Retina (tissue), 1 donor: ENCODE measurements at places on chromosomes 3 and 15.

GRCh38 chr3:53227993-53228885, 27.6 kb downstream of the TKT start:
- DNase-seq: no peak

- no peak for DNase-seq
These were observed 39.1 kb downstream of the PAK2 start for GRCh38 chr3:196778755-196779154.

DNA sequence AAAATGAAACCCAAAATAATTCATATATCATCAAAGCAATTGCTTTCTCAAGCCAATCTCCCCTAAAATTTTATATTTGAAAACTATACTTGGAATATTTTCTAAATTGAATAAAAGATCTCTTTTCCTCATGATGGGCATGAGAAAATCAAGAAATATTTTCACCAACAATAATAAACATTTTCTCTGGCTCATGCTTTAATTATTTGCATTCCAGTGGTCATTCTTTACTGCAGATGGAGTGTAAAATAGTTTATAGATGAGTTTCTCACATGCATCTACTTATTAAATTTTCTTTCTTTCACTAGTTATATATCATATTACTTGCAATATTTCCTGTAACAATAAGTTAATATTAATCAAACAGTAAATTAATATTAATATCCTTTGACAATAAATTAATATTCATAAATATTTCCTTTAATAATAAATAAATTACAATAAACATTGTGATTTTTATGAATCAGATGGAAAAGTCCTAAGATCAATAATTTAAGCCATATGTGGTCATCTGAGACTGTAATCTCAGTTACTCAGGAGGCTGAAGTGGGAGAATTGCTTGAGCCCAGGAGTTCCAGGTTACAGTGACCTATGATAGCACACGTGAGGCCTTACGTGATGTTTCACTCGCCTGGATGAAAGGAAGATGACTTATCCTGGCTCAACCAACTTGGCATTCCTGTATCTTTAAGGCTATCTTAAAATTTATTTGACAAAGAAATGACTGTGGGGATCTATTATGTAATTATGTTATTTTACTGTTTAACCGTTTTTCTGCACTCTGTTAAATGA, 958.8 kb downstream of the ZPLD1 start:
- DNase-seq: no peak

DNA sequence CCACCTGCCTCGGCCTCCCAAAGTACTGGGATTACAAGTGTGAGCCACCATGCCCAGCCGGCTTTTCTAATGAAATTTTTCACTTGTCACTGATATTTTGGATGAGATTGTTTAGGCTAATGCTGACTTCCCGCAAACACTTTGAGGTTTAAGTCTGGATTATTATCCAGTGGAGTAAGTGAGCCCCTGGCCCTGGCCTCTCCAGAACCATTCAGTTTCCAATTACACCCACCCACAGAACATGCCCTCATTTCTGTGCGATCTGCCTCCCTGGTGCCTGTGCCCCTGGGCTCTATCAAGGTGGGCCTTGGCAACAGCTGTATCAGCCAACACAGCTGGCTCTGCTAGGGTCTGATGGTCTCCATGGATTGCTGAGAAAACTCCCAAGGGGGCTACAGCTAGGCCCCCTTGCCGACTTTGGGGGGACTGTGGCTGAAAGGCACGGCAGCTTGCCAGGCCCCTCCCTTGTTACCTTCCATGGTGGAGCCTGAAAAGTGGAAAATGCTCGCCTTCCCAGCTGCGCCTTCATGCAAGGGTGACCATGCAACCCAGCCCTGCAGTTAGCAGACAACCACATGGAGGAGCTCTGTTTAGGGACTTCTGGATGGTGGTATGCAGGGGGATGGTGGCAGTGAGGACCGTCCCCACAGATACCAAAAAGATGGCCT, 288.9 kb downstream of the FAM43A start:
- no peak for DNase-seq

GRCh38 chr3:51964521-51964920, 2.7 kb downstream of the PCBP4 start:
- DNase-seq: no peak

- DNase-seq: no peak
These were observed 198.1 kb downstream of the NEK10 start for GRCh38 chr3:27171113-27171512.

DNA sequence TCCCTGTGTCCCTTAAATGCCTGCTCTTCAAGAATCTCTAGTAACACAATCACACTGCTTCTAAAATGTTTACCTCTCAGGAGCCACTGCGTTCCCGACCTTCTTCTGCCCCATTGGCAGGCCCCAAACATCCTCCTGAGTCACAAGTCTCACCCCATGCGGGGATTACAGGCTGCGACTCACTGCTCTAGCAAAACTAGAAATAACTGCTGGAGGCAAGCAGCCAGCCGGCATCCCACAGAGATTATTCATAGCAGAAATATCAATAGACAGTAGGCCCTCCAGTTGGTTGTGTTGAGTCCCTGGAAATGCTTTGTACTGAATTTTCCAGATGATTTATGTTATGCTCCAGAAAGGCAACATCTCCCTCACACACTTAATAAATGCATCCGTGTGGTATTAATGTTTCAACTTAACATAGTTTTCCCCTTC, 64.8 kb downstream of the RFTN1 start:
- DNase-seq: no peak

DNA sequence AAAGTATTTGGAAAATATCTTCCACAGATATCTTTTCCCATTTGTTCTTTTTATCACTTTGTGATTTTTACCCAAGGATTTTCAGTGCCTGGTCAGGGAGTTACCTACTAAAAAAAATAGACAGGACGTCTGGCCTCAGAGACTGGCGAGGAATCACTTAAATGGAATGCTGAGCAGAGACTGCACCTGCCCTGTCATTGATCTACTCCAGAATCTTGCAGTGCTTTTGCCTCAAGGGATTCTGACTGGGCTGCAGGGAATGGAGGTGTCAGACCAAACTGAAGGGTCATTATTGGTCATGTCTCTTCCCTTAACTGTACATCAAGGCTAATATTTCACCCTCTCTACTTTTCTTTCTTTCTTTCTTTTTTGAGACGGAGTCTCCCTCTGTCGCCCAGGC, 12.1 kb upstream of the RYR3 start:
- no peak for DNase-seq

DNA sequence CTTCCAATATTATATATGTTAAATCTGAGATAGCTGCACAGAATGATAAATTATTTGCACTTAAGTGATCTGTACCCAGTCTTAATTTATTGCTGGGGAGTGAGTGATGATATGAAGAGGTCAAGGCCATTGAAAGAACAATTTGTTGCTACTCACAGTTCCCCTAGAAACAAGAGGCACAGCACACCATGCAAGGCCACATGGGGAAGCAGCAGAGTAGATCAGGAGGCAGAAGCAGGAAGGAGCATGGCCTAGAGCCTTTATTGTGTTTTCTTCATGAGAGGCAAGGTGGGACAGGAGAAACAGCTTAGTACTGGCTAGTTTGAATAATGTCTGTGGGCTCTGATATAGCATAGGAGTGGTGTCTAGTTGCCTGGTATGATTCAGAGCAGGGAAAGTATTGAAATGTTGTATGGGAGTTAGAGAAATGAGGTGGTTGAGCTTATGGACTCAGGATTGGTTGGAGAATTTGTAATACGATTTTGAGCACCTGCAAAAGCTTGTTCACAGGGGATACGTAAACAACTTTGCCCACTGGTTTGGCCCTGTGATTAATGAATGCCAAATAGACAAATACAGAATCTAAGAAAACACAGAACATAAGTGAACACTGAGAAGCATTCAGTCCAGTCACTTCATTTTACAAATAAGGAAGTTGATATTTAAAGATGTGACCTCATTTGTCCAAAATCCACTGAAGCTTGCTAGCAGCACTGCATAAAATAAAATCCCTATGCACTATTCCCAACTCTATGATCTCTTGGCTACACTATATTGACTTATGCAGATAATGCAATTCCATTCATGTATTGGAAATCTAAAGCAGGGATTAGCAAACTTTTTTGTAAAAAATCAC, 71.7 kb downstream of the TMCO5A start:
- DNase-seq: no peak

DNA sequence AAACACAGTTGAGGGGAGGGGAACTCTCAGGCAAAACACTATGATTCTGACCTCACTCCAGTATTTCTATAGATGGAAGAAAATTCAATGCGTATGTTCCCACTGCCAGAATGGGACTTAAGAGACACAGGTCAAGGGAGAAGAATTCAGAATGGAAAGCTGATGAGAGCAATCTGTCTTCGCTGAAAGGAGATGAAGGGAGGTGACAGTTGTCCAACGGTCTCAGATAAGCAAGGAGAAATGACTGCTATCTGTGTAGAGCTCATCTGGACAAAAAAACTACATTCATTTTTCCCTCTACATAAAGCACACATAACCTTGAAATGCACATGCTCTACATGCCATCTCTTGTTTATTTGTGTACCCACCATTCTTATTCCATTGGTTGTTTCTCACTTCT, 405.1 kb downstream of the LSAMP start:
- DNase-seq: no peak

DNA sequence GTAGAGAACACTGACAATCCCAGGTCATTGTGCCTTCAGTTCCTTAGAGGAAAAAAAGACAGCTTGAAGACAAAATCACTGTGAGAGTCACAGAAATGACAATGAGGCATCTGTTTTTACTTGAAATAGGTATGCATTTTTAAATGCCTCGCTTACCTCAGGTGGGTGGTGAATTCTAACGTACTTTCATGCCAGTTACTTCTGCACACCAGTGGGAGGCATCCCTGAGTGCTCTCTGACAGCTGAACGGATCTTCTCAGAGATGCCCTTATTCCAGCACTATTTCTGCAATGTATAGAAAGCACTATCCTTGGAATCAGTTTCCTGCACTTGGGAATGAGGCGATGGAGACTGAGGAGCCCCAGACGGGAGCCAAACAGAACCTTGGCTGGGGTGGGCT, 16.2 kb downstream of the DPH3 start:
- no peak for DNase-seq

GRCh38 chr3:50600841-50601591, 10.6 kb downstream of the CISH start:
- DNase-seq: peak; percentile 90

GRCh38 chr3:30664459-30664858, 58.1 kb downstream of the TGFBR2 start:
- DNase-seq: no peak

DNA sequence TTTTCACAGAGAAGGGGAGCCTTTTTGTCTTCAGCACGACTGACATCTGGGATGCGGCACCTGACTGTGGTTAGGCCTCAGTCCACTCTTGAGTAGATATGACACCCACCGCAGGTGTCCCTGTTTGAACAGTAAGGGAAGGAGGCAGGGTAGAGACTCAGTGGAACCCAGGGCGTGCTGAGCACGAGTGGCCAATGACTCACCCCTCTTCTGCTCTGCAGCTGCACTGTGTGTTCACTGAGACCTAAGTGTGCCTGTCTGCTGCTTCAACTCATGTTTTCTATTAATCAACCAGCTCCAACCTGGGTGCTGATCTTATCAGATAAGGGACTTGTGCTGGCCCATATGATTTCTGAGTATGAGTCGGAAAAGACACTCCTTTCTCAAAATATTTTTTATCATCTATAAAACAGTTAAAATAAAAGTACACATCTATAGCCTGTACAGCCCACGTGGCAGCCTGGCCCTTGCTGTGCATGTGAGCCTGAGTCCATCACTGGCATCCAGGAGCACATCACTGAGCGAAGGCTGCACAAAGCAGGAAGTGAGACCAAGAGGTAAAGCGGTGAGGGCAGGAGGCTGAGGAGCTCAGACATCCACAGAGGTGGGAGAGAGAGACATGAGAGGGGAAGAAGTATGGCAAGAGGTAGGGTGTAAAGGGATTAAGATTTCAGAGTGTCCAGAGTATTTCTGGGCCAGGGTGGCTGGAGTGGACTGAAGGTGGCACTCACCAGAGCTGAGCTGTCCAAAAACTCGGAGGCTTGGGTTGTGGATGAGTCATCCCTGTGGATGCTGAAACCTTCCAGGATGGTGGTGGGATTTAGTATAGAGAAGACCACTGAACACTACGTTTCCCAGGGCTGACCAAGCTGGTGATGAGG, 49.2 kb downstream of the SLC41A3 start:
- DNase-seq: no peak

DNA sequence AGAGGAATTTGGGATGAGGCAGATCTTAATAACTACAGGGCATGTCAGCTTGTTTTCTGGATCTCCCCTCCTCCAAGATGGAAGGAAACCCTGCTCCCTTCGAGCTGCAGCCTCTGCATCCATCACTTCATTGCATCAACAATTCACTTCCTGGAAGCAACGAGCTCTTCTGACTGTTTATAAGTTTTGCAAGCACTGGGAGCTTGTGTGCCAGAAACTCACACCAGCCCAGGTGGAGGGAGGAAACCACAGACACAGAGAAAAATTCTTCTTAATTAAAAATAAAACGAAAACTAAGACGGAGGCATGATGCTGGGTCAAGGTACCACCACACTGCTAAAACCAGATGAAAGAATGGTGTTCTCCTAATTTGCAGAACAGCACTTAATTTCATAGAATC, 10.6 kb downstream of the LRIG1 start:
- DNase-seq: no peak
